A549 treated with Hydrocortisone at 1 μM for 4 hours (cell line): ENCODE measurements at places on chromosomes 3 and 15. TPM values are rescaled to one million over a fixed set of nuclear protein-coding genes. Genes with fewer than 3 reads are reported as not detected.

Gene IL5RA
- not detected in 5 replicates for total RNA-seq

Gene RGMA
- total RNA-seq, result 0.25 to 0.40 TPM (median 0.31 TPM) in 5 replicates

Gene CA12
- 166 to 192 TPM (median 183 TPM) in 5 replicates for total RNA-seq

Gene GUCA1C
- total RNA-seq, result not detected in 5 replicates

Gene CPLX3
- 0.05 to 0.06 TPM in 2 of 5 replicates, not detected in the others for total RNA-seq

Gene CLDN16
- total RNA-seq, result 0.03 to 0.14 TPM (median 0.08 TPM) in 3 of 5 replicates, not detected in the others

Gene HYPK
- total RNA-seq, result 3.3 to 7.2 TPM (median 4.3 TPM) in 5 replicates

Gene GOLGA8K
- 0.53 to 0.85 TPM (median 0.60 TPM) in 5 replicates for total RNA-seq
